ENCODE measurements at places on chromosomes 11 and 22.
A peak's percentile ranks its signal among the peaks of the same experiment; 100 is the strongest.

GRCh38 chr11:36657610-36658267, 59.7 kb upstream of the RAG2 start:
- DNase-seq: no peak

DNA sequence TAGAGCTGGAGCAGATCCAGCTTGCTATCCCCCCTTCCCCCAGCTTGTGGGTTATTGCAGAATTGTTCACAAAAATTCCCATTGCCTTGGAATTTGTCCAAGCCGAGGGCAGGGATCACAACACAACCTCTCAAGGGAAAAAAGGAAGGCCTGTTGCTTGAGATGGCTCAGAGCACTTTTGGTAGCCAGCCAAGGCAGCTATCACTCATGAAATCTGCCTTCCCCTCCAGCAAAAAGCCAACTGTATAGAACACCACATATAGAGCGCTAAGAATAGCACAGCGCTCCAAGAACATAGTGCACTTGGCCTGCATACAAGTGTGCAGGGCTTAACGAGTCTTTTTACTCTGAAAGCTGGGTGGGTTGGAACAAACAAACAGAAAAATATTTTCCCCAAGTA, 46.2 kb downstream of the FAM83F start:
- DNase-seq: no peak

DNA sequence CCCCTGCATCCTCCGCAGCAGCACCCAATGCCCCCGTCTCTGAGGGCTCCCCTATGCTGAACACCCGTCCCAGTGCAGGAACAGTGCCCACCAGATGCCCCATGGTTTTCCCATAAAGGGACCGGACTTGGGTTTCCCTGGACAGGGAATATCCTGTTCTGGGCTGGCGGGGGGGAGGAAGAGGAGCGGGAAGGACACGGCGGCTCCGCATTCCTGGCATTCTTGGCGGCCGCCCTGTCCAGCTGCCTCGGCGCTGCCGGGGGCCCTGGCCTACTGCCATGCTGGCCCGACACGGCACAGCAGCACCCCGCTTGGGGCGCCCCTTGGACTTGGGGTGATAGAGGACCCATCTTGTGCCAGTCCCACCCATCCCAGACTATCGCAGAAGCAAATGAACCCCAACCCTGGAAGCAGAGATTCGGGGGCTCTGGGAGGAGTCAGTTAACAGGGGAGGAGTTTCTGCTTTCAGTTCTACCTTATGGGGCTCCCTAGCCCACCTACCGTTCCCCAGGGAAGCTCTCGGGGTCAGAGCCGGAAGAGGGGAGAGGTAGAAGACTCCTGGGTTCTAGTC, 23.7 kb upstream of the CBX7 start:
- no peak for DNase-seq

- no peak for DNase-seq
Observed at GRCh38 chr11:118010738-118011461, 24.7 kb downstream of the IL10RA start.

DNA sequence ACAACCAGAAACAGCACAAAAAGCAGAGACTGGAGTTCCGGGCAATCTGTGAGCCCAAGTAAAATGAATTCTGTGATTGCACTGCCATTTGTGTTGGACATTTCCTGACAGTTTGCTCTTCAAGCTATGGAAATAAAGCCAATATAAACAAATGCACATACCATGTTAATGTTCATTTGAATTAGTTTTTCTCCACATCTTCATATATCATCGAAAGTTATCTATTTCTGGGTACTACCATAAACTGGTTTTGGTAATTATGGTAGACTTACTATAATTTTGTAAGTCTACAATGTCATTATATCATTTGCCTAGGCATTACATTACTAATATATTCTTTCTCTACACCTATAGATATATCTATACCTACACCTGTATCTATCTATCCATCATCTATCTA, at the start of gene OR5M11:
OR5M11 (minus strand) TSS at position 101 of the 400 bp plus-strand sequence; CDS start at position 101, 0 bp downstream.
- DNase-seq: no peak

- no peak for DNase-seq
Observed at GRCh38 chr22:35660291-35661127, 12.3 kb downstream of the APOL6 start.

- DNase-seq: no peak
Observed at GRCh38 chr11:118231461-118231860, 6.7 kb upstream of the JAML start.

DNA sequence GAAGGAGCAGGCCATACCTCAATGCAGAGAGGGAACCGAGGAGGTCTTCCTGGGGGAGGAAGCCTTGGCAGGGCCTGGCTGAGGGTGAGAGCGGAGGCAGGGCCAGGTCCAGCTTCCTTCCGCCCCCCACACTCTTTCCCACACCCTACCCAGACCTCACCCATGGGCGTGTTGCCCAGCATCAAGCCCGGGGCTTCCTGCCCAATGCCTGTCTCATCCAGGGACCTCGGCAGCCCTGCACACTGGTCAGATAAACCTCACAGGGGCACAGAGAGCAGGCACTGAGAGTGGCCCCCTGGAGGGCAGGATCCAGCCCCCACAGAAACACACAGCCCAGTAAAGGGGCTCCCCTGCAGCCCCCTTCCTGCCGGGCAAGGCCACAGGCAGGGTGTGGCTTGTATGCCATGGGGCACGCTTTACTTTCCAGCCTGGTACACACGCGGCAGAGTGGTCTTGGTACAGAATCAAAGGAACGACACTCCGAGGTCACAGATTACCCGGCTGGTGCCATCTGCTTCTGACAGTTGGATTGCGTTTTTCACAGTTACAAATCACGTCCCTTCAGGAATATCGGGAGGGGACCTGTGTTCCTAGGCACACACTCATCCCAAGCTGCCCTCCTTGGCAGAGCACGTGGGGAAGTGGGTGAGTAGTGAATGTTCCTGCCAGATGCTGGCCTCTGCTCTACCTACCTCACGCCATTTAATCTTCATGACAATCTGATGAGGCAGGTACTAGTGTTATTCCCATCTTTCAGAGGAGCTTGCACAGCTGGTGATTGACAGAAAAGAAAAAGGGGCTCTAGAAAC, 20.0 kb upstream of the CD5 start:
- DNase-seq: no peak

DNA sequence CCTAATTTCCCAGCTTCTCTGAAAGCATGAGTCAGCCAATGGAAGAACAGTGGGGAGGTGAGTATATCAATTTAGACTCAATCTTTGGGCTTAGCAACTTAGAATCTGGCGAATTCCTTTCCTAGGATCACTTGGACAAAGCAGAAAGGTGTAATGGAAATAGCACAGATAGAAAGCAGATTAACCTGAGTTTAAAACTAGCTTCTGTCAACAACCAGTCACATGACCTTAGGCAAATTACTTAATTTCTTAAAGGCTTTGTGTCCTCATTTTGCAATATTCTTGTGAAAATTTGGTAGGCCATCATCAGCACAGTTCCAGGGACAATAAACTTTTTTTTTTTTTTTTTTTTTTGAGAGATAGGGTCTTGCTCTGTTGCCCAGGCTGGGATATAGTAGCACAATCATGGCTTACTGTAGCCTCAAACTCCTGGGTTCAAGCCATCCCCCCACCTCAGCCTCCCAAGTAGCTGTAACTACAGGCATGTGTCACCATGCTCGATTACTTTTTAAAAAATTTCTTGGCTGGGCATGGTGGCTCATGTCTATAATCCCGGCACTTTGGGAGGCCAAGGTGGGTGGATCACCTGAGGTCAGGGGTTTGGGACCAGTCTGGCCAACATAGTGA, 40.8 kb upstream of the PCF11 start:
- no peak for DNase-seq

- no peak for DNase-seq
Observed at GRCh38 chr11:117560780-117561530, 233.3 kb downstream of the CEP164 start.

- no peak for DNase-seq
Observed at GRCh38 chr11:12397931-12398334, 20.6 kb downstream of the PARVA start.

DNA sequence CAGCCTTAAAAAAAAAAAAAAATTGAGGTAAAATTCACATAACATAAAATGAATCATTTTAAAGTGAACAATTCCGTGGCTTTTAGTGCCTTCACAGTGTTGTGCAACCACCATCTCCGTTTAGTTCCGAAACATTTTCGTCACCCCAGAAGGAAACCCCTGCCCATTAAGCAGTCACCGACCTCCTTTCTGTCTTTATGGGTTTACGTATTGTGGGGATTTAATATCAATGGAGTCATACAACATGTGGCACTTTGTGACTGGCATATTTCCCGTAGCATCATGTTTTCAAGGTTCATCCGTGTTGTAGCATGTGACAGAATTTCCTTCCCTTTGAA, 65.5 kb downstream of the BCR start:
- DNase-seq: no peak

DNA sequence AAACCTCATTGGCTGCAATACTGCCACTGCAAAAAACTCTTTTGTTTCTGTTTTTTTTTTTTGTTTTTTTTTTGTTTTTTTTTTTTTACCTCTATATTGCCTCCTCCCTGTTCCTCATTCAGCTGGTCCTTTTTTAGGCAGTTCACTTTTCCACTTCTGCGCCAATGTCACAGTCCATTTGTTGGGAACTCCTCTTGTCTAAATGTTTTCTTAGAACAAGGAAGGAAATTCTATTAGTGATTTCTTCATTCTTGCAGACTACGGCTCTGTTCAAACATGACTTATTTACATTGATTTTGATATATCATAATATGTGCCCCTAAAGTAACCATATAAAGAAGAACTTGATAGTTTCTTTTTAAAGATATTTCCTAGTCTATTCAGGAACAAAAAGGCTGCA, 2.9 kb downstream of the FAM118B start:
- no peak for DNase-seq

DNA sequence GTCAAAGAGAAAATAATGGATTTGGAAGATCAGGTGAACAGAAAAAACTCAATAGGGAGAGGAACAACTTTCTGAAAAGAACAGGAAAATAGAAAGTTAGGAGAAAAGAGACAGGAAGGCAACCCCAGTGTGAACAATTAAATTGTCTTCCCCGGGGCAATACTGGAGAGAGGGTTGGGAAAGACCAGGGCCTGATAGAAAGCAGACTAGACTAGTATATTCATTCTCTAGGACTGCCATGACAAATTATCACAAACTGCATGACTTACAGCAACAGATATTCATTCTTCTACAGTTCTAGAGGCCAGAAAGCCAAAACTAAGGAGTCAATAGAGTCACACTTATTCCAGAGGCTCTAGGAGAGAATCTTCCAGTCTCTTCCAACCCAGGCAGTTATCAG, 482.8 kb downstream of the SOX6 start:
- no peak for DNase-seq

DNA sequence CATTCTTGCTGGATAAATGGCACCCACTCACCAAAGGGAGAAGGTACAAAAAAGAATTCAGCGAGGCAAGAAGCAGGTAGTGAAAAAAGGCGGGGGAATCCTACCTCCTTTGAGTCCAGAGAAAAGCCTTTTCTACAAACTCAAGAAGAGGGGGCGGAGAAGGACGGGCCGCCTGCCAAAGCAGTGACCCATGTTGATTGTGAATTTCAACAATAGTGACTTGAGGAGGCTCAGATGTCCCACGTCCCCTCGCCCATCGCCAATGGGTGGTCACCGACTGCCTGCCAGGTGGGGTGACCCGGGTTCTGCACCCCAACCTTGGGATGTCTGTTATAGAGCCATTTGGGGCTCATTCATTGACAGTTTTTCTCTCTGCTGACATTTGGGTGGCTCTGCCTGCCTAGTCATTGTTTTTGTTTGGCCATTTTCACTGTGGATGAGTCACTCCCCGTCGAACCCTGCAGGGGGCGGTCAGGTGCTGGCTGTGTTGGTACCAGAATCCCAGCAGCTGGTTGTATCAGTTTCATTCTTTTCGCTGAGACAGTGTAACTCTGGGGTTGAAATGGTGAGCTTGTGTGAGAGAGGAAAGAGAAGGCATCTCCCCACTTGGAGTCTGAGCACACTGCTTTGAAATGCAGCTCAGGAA, 163.4 kb upstream of the NCAM1 start:
- peak; percentile 9 for DNase-seq

DNA sequence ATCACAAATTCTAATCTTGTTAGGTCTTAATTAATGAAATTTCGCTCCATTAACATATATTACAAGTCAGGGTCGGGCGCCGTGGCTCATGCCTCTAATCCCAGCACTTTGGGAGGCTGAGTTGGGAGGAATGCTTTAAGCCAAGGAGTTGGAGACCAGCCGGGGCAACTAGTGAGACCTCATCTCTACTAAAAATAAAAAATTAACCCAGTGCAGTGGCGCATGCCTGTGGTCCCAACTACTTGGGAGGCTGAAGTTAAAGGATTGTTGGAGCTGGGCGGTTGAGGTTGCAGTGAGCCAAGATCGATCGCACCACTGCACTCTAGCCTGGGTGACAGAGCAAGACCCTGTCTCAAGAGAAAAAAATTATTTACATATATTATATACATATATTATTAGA, 1.9 kb downstream of the TMA7B start:
- no peak for DNase-seq
